ENCODE measurements at places on chromosomes 12 and 14. TPM values are rescaled to one million over a fixed set of nuclear protein-coding genes. Genes with fewer than 3 reads are reported as not detected.

CLEC9A gene
- total RNA-seq: not detected

STYK1 gene
- total RNA-seq: 16.1 TPM

C12orf56 gene
- total RNA-seq: not detected

FOXG1 gene
- total RNA-seq: not detected

SLC38A1 gene
- total RNA-seq: 149 TPM

MGAT4C gene
- total RNA-seq: not detected

RFX4 gene
- not detected for total RNA-seq

KIAA0586 gene
- total RNA-seq: 27.7 TPM

WSCD2 gene
- total RNA-seq: not detected

KRT80 gene
- total RNA-seq: not detected

OVCH1 gene
- total RNA-seq: not detected

RITA1 gene
- total RNA-seq: 29.6 TPM

- DNase-seq: no peak
Measured at GRCh38 chr12:112172556-112173324, 47.4 kb downstream of the TRAFD1 start.

GRCh38 chr12:107277855-107278254 is 184.5 kb upstream of the CRY1 start:
- no peak for DNase-seq

DNA sequence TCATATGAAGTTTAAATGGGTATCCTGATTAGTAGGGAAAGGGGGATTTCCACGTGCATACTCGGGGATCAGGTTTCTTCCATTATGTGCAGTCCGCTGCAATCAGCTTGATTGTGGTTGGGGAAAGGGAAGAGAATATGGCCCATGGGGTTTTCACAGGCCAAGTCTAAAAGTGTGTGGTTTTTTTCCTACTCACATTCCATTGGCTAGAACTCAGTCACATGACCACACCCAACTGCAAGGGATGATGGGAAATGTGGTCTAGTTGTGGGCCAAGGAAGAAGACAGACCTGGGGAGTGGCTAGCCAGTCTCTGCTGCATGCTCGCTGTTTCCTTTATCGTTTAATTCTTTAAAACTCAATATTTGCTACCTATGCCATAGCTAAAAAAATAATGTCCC is 105.1 kb downstream of the PRIMA1 start:
- no peak for DNase-seq

DNA sequence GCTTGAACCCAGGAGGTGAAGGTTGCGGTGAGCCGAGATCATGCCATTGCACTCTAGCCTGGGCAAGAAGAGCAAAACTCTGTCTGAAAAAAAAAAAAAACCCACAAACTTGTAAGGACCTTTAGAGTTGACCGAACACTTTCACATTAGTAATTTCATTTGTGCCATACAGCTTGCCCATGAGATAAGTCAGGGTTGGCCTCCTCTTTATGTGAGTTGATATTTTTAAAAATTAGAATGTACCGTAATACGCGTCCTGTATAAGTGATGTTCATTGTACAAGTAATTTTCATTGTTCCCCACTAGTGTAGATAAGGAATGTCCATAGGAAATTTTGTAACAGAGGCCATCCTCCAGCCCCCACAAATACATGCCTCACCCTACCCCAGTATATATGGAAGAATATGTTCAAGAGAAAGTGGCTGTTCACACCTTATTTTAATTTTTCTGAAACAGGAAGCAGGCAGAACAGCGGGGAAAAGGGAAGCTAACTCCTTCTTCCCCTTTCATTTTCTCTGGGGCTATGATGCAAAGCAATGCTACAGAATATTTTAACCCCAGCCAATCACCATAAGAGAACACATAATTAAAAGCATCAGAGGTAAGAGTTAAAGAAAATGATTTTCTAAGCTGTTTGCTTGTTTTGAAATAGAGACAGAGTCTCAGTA is 31.9 kb upstream of the HIF1A start:
- no peak for DNase-seq

GRCh38 chr14:44873536-44873935 is 88.2 kb downstream of the KLHL28 start:
- no peak for DNase-seq

DNA sequence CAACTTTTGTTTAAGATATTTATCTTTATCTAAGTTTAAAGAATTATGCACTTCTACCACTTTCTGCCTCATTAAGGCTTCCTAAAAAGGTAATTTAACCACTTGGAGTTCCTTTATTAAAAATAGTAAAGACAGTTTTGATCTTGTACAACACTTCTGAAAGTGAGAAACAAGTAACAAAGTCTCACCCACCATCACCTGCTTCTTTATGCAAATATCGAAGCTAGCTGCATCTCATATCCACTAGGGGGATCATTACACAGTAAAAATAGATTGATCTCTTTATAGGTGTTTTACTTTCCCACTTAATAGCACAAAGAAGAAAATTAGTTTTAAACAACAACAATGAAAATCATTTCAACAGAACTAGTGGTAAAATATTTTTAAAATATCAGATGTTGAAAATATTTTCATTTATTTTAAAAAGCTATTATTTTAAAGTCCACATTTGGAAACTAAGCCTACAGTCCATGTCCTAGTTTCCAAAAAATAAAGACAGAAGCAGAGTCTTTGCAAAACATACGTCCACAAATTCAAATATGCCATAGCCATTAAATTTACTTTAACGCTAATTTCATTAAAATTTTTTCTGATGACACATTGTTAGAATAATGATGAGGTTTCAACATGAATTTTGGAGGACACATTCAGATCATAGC is 160.0 kb upstream of the SOX5 start:
- DNase-seq: no peak

DNA sequence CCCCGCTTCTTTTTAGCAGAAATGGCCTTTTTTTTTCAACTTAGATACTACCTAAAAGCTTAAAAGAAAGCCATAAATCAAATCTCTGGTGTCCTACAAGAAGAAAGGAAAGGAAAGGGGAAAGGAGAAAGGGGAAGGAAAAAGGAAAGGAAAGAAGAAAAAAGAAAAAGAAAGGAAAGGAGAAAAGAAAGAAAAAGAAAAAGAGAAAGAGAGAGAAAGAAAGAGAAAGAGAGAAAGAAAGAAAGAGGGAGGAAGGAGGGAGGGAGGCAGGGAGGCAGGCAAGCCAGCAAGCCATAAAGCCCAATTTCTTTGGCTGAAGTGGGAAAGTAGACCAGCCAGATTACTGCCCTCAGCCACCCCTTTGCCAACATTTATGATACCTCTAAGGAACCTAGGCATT is 32.5 kb upstream of the SLC6A13 start:
- DNase-seq: no peak

DNA sequence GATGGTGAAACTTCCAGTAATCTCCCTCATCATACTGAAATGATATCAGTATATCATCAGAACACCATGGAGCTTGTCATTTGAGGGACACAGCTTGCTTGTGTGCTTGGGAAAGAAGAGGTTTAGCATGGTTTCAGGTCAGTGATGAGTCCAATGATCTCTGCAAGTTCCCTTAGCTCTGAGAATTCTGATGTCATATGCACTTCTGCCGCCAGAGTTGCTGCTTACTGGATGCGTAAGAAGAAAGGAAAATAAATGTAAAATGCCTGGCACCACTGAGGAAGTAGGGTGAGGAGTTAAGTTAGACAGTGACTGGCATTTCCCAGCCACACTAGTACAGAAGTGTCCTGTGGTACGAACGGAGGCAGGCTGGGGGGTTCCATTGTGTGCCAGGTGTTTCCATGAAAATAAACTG is 22.6 kb downstream of the PRKCH start:
- no peak for DNase-seq

DNA sequence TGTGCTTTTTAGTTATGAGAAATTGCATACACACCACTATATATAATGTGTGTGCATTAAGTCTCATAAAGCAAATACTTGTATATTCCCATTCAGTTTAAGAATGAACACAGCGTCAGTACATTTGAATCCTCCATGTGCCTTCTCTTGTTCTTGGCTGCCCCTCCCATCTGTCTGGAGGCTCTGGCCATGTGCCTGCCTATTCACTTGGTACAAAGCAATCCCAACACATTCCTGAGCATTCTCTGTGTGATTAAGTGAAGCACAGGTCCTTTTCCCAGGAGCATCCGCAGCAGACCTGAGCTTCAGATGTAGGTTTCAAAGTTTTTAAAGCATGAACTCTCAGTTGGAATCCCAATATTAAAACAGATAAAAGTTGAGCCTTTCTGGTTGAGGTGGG is 58.7 kb downstream of the POLR3B start:
- no peak for DNase-seq

- DNase-seq: no peak
Measured at GRCh38 chr12:117098024-117098360, 1.2 kb downstream of the TESC start.

DNA sequence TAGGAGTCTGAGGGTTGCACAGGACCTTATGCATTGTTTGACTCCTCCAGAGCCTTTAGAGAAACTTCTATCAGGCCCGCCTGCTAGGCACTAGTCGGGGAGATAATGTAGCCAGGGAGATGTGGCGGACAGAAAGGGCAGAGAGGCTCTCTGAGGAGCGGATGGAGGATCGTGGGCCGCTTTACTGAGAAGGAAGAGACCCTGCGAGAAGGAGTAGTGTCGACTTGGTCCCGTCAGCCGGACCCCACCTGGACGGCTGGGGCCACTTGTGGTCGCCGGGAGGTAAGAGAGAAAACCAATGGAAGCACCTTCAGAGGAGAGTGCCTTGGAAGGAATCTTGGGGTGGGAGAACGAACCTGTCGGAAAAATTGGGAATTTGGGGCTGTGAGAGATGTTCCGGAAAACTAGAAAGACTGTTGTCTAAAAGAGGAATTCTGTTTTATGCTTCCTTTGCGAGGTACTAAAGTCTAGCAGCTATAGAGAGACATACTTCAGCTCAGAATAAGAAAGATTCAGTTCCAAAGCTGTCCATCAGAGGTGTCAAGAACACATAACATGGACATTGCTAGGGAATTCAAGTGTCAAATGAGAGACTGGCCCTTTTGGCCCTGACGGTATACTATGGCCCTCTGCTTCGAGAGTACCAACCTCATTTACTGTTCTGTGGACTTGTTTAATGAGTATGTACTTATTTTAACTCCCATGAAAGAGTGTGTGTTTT is 660 bp upstream of the MCRS1 start:
- DNase-seq: no peak

DNA sequence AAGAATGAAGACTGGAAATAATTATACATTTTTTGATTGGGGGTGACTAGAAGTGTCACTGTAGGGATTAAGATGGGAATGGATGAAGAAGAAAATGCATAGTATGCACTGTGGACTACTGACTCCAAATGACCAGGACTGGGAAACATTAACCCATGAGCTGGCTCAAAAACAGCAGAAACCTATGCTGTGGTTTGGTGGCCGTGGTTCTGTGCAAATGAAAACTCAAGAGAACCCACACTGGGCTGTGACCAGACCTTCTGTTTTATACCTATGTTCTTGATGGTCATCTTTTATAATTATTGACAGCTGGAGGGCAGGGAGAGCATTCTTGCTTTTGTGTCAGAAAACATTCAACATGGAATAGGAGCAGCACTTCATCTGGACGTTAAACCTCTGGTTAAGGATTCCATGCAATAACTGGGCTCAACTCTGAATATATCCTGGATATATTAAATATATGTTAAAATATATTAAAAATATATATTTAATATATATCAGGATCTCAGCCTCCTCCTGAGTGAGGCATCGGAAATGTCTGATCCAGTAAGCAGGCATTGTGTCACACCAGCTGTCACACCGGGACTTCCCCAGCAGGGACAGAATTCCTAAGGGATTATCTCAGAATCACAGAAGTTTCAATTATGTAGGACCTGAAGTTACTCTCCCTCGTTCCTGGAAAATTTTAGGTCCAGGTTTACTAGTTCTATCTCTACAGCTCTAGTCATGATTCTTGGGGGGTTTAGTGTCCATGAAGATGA is 48.5 kb downstream of the BBS10 start:
- no peak for DNase-seq

GRCh38 chr12:15193946-15194345 is 27.3 kb downstream of the RERG start:
- DNase-seq: no peak

GRCh38 chr12:57563358-57563757 is 13.5 kb downstream of the KIF5A start:
- no peak for DNase-seq

DNA sequence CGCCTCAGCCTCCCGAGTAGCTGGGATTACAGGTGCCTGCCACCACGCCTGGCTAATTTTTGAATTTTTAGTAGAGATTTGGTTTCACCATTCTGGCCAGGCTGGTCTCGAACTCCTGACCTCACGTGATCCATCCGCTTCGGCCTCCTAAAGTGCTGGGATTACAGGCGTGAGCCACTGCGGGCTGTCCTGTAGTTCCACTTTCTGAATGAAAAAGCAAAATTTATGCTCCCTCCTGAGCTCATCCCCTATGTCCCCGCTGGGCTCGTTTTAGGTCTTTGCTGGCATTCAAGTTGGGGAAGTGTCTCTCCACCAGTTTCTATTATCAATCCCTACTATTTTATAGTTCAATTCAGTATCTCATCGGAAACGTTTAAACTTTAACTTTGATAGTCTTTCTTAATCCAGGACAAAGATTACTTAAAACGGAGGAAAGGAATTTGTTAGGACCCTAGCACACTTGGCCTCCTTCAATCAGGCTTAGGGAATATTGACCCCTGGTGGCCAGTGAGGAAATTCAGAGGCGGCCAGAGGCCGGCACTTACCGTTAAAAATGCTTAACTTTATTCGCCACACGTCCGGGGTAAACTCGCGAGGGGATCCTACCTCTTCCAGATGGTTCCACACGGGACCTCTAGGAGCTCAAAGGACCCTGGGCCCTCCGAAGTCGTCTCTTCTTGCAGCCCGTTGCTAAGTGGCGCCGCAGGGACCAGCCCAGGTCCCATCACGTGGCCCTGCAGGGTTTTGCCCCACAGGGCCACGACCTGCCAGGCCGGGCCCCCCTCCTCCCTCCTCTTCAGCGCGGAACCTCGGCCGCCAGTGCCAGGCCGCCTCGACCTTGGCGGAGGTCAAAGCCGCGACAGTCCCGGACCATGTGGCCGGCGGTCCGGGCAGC is 11.4 kb upstream of the DNAL1 start:
- DNase-seq: peak; percentile 70

GRCh38 chr12:57759360-57759980 is 4.6 kb downstream of the MARCHF9 start:
- no peak for DNase-seq

DNA sequence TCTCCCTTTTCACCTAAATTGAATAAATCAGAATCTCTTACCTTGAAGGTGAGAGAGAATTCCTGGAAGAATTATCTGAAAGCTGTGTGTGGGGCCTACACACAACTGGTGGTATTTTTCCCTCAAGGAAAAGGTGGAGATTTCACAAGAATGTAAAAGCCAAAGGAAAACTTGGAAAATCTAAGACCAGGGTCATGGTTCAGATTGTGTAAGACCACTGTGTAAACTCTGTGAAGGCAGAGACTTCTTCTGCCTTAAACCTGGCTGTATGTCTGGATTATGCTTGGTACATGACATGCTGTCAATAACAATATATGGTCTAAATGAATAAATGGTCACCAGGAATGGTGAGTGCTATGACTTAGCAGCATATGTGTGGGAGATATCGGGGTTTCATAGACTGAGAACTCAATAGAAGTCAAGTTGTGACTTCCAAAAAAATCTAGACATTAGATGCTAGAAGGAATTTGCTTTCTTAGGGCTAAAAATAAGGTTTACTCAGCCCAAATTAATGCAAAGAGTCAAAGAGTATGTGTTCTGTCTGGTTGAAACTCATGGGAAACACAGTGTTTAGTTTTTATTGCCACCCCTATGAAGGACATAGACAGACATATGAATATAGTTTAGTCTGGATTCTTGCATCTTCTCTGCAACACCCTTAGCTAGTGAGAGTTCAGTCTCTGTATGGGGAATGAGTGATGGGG is 163.7 kb downstream of the SNAPC1 start:
- DNase-seq: no peak
